NT2/D1 (cell line): ENCODE measurements at places on chromosomes 5 and 9.

DNA sequence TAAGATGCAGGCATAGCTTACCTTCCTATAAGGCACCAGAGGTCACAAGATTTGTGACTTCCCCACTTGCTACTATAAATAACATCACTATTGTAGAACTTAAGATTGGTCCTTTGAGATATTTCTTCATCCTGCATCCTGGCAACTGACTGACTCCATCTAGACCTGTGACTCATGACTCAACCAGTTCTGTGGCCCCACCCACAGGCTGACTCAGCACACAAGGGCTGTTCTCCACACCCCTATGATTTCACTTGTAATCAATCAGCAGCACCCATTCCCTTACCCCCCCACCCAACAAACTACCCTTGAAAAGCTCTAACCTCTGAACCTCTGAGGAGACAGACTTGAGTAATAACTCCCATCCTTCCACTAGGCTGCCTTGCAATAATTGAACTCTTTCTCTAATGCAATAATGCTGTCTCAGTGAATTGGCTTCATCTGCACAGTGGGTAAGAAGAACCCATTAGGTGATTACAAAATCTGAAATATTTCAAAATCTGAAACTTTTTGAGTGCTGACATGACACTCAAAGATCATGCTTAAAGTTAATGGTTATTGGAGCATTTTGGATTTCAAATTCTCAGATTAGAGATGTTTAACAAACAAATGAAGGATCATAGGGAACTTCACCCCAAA is 296.7 kb downstream of the ARL15 start:
- DNase-seq: no peak

- DNase-seq: no peak
These were observed 591.4 kb downstream of the CCDC171 start for GRCh38 chr9:16143947-16144890.

GRCh38 chr5:104540448-104540847 is 977.9 kb upstream of the NUDT12 start:
- DNase-seq: no peak

GRCh38 chr9:93184432-93185265 is 710 bp downstream of the WNK2 start:
- DNase-seq: no peak

DNA sequence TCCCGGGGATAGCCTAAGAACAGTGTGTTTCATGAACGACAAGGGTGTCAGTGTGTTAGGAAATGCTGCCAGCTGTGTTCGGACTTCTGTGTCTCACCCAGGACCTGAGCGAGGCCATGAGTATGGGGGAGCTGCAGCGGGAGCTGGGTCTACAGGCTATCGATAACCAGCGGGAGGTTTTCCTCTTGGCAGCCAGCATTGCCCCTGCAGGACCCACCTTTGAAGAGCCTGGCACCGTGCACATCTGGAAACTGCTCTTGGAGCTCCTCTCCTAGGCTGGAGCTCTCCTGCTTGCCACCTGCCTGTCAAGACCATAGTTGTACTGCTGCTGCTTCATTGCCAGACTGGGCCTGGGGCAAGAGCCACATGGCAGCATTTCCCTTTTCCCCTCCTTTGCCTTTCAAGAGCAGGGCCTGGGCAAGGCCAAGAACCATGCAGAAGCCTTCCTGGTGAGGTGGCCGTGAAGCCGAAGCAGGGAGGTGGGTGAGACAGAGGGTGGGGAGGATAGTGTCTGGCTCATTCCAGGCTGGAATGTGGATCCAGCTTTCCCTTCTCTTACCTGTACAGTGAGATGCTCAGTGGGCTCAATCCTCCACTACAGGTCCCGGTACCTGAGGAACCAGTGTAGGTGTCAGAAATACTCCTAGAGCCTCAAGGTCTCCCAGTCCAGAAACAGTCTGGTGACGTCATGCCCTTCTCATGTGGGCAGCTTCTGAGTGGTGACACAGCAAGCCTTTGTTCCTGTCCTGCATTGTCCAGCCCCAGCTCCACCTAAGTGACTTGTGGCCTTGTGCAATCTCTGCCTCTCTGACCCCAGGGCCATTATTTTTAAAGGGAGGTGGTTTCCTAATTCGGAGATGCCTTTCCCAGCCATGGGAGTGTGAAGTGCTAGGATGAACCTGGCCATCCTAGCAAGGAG is 6.6 kb downstream of the ARL10 start:
- DNase-seq: no peak

GRCh38 chr5:119341452-119342349 is 14.1 kb upstream of the TNFAIP8 start:
- no peak for DNase-seq

DNA sequence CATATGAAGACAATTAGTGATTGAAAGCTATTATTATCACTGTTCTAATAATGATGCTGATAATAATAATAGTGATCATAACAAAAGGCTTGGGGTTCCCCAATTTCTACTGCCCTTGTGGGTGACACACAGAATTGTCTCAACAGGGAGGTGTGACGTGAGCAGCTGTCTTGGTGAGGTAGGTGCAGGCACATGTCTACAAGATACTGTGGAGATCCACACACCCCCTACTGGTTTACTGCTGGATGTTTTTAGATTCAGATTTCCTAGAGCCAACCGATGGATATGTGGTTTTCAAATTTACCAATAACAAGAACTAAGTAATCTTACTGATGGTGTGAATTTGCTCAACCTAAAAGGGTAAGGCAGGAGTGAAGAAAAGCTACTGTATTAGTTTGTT is 139.0 kb downstream of the TARS1 start:
- no peak for DNase-seq

GRCh38 chr5:96629774-96630173 is 32.4 kb upstream of the CAST start:
- DNase-seq: no peak

- no peak for DNase-seq
These were observed 376.2 kb upstream of the CLINT1 start for GRCh38 chr5:158235159-158235547.

GRCh38 chr5:72860499-72860898 is 44.0 kb downstream of the TNPO1 start:
- DNase-seq: no peak

GRCh38 chr5:74672215-74672877 is 12.7 kb upstream of the HEXB start:
- no peak for DNase-seq

GRCh38 chr9:19161257-19162025 is 34.1 kb upstream of the PLIN2 start:
- no peak for DNase-seq

DNA sequence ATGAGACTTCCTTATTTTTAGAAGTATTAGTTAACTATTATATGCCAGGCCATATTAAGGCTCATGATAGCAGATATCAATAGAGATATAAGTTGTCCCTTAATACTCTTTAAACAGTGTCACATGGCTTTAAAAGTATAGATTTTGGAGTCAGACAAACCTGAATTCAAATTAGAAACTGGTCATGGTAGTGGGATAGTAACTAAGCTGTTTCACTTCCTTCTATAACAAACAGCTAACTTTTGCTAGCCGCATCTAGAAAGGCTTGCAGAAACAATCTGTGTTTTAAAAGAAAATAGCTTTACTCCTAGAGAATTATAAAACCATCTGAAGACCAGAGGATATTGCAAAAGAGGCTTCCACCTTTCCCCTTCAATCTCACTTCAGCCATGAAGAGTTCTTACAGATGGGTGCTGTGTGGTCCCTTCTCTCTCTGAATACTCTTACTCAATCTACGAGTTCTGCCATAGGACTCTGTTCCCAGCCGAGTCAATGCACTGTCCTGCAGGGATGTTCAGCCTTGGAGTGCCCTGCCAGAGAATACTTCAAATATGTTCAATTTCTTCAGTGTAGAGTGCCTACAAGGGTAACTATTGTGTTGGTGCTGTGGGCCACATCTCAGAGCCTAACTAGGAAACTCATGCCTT is 810.2 kb downstream of the EFNA5 start:
- no peak for DNase-seq

- no peak for DNase-seq
These were observed 68.2 kb downstream of the LRSAM1 start for GRCh38 chr9:127519301-127520166.

- no peak for DNase-seq
These were observed 326.3 kb downstream of the SLCO4C1 start for GRCh38 chr5:101969742-101970141.

DNA sequence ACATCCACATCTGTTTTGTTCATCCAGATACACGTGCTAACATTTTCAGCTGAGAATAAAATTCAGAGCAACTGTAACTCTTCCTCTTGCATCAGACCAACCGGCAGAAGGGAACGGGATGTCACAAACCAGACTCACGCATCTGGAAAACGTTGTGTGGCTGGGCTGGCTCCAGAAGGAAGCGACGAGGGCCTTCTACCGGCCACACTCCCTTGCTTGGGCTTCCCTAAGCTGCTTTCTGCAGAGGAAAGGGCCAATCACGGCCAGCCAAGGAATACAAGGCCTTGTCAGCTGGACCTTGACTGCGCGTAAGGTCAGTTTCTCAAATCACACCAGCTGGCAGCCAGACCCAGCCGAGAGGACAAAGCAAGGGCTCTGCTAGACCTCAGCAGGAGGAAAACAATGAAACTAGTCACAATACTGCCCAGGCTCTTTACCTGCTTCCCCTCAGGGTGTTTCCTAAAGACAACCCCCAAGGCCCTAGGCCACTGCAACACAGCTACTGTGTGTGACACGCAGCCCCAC is 106.1 kb downstream of the THBS4 start:
- DNase-seq: peak; percentile 57

DNA sequence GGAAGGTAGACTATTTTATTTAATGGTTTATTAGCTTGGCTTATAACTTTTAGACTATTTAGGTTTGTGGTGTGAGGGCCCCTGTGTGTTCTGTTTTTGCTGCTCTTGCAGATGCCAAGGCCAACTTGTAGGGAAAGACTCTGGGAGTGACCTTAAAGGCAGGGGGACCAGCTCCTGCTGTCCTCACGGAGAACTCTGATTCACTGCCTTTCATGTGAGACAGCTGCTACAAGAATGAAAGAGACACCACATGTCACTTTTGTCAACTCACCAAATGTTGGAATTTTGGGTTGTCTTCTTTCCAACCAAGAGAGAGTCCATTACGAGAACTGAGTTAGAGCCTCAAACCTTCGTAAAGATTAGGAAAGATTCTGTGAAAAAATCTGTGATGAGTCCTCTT is 258.3 kb upstream of the ADAMTSL1 start:
- DNase-seq: no peak

DNA sequence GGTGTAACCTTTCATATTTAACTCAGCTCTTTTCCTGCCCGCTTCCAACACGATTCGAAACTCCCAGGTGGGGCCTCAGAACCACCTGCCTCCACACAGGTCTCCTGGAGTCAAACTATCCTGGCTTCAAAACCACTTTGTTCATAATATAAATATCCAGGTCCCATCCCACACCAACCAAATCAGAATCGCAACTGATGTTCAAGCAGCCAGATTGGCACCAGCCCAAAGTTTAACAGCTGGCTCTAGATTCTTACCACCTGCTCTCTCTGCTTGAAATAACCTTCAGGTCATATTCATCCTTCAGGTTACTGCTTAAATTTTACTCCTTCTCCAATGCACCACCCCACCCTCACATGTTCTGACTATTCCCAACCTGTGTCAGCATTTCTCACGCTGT is 231.4 kb upstream of the TRPM3 start:
- DNase-seq: no peak

- no peak for DNase-seq
These were observed 127.6 kb downstream of the TRPM6 start for GRCh38 chr9:74760031-74760700.

DNA sequence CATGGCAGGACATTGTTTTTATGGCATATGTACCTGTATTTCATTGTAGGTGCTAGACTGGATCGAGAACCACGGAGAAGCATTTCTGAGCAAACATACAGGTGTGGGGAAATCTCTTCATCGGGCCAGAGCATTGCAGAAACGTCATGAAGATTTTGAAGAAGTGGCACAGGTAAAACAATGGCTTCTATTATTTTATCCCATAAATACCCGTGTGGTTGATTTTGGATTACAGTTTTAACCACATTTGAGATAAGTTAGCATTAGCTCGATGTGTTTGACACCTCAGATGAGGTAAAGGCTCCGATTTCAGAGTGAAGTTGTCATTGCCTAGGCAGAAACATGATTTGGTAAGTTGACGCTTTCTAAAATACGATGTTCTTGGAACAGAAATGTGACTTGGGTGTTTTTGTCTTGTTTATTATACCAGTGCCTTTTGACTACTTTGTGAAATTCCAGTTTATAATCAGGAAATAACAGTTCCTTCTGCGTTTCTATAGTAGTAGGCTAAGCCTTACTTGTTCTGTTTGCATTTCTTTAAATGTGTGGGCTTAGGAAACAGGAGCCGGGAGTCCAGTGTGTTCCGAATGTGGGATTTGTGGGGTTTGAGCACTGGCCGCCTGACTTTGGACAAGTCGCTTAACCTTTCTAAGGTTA is 187.7 kb downstream of the TRIO start:
- DNase-seq: no peak

GRCh38 chr5:111680737-111681413 is 76.1 kb downstream of the NREP start:
- no peak for DNase-seq

- DNase-seq: no peak
These were observed 26.9 kb downstream of the SPEF2 start for GRCh38 chr5:35644543-35644942.

- DNase-seq: no peak
These were observed 168.3 kb downstream of the LPAR1 start for GRCh38 chr9:110869931-110870330.

- no peak for DNase-seq
These were observed 42.1 kb upstream of the CTNND2 start for GRCh38 chr5:11946317-11946716.

- DNase-seq: no peak
These were observed 19.4 kb downstream of the S1PR3 start for GRCh38 chr9:89010526-89011111.

- DNase-seq: no peak
These were observed 6.6 kb downstream of the GALNT10 start for GRCh38 chr5:154196955-154197652.

DNA sequence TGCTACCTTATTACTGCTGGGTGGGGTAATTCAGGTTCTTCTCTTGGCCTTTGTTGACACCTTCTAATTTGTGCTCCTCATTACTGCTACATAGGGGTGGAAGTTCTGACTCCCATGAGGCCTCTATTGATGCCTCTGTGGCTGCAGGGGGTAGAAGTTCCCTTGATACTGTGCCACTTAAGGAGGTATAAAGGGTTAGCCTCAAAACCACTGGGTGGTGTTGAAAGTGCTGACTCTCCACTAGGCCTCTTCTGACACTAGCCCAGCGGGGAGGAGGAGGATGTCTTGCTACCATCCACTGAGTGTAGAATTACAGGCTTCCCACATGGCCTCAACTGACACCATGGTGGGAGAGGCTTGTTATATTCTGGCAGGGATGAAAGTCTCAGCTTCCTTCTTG is 36.7 kb upstream of the CCDC112 start:
- no peak for DNase-seq
